ENCODE measurements at places on chromosomes 3 and 15.

DNA sequence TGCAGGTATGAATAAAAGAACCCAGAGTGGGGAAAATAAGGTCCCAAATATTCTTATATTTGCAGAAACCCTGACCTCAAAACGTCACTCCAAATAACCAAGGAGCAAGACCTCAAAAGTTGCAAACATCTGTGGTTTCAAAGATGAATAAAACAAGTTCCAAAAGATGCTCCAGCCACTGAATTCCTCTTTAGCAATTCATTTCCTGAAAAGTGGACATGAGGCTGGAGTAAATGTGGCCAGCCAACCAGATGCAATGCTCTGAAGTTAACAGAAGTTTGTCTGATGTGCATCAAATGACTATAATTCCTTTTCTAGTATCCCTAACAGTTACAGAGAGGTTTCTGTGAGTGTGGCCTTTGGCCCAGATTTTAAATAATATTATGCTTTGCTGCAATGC lies 71.2 kb upstream of the WNT5A start:
- DNase-seq: no peak

DNA sequence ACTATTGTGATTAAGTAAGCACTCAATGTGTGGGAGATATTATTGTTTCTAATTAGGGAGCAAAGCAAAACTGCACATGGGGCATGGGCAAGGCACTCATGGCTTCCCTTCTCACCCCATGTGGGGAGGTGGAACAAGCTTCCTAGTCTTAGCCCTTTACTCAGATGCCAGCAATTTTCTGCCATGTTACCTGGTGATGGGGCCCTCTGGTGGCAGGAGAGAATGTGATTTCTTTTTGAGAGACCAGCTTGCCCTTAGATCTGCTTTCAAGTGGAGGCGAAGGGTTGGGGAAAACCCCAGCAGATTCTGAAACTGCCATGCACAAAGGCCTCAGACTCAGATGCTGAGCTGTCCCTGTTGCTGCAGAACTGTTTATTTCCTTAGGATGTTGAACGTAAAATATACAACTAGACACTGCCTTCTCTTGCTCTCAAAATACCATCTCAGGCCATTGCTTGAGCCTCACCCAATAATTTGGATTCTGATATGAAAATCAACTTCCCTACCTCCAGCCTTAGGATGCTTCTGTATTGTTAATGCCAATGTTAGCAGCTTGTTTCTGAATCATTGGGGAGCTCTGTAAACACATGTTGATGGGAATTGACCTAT lies 130.2 kb upstream of the TPRG1 start:
- DNase-seq: peak; percentile 4

DNA sequence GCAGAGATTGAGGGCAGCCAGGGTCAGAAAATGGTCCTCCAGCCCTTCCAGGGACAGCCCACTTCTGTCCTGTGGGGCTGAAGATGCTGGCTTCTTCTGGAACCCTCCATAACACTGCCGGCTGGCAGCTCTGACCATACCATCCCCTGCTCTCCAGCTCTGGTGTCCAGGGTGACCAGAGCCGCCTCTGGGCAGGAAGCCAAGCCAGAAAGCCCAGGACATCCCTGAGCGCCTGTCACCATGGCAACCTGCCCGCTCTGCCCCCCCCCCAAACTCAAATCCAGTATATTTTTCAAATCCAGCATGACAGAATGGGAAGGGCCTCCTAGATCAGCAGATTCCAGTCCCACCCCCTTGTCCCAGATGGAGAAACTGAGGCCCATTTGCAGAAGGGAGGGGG lies 420 bp upstream of the TMIE start:
- DNase-seq: no peak

- DNase-seq: no peak
Measured at GRCh38 chr15:45536934-45537333, 14.4 kb upstream of the SLC30A4 start.

- DNase-seq: no peak
Measured at GRCh38 chr15:40832903-40833302, 4.4 kb upstream of the PPP1R14D start.

DNA sequence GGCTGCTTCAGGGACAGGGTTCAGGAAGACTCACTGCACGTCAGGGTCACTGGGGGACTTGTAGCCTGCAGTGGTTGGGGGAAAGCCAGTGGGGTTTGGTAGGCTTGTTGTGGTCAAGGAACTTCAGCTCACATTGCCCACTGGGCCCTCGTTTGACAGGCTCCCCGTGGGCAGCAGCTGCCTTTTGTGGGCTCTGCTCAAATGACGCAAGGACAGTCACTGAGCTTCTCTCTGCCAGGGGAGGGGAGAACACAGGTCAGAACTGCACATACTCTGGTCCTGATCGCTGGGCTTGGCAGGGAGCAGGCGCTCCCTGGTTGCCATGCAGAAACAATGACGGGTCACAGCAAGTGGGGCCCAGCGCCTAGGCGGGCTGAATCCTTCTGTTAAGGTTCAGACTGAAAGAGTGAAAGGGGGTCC lies 45.5 kb downstream of the FAM174B start:
- no peak for DNase-seq

DNA sequence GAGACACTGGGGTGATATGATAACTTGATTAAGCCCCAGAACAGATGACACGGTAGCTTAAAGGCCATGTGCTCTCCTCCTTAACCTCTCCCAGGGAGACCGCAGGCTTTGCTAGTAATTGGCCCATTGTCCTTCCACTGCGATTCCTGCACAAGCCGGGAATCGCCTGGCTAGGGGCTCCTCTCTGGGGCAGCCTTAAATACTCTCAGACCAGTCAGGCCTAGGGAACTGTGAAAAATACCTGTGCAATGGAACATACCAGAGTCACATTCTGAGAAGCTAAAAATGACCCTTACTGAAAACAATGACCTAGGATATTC lies 56.3 kb downstream of the CPN2 start:
- DNase-seq: no peak

- no peak for DNase-seq
Measured at GRCh38 chr15:49832511-49832910, 211.7 kb downstream of the DTWD1 start.

DNA sequence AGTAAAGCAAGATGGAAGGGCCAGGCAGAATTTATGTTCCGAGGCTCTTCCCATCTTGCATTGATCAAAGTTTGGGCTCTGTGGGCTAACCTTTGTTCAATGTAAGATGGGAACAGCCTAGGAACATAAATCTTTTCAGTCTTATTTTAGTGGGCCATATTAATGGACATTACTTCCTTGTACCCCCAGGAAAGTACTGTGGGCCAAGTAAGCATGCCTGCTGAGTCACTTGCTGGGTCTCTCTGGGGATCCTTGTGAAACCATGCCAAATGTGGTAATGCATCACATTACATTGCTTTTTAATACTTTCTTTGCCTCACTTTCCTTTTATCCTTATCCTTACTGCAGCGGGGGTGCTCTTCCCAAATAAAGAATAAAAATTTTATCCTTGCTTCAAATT lies 349.5 kb upstream of the POU1F1 start:
- no peak for DNase-seq

DNA sequence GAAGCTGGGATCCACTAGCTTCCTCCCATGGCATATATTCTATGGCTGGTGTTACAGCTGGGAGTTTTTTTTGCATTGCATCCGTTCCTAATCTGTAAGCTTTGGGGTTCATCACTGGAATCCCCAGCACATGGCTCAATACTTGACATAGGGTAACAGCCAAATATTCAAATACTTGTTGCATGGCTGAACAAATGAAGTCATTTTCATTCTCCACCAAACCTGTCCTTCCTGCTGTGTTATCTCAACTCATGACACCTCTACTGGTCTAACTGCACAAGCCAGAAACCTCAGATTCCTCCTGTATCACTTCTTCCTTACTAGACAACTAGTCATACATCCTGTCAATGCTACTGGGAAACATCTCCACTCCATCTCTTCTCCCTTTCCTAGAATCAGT lies 43.4 kb downstream of the ST3GAL6 start:
- DNase-seq: no peak

DNA sequence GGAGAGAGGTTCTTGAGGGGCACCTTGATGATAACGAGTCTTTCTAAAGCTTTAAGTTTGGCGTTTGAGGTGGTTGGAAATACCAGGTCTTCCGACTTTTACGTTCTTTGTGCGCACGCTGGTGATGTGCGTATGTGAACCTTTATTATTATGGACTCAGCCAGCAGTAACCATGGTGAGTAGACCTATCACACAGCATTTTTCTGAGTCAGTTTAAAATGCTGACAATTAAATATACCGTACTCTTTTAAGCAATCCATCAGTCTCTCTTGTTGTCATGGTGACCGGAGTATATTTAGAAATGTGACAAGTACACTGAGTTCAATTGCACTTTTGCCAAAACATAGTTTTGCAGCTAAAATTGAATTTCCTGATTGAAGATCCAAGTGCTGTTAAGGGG lies 172.2 kb downstream of the LPP start:
- no peak for DNase-seq

GRCh38 chr15:57183041-57183440 lies 193.3 kb upstream of the CGNL1 start:
- no peak for DNase-seq

- DNase-seq: no peak
Measured at GRCh38 chr3:183518491-183519251, 36.8 kb downstream of the KLHL6 start.

- no peak for DNase-seq
Measured at GRCh38 chr15:101018450-101018849, 99.3 kb downstream of the LRRK1 start.

DNA sequence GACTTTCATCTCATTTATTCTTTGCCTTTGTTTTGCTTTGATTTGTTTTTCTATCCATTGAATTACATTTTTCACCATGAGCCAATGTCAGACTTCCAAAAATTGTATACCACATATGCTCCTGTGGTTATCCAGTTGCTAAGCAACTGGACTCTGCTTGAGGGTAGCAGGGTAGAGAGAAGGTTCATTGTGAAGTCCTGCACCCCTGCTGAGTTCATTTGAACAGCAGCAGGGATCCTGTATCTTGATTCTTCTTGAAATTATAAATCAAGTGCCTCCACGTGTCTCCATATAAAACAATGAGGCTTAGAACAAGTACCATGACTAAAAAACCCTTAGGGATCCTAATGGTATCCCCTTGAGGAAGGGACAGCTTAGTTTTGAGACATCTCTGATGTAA lies 449.3 kb downstream of the ROBO2 start:
- DNase-seq: no peak

DNA sequence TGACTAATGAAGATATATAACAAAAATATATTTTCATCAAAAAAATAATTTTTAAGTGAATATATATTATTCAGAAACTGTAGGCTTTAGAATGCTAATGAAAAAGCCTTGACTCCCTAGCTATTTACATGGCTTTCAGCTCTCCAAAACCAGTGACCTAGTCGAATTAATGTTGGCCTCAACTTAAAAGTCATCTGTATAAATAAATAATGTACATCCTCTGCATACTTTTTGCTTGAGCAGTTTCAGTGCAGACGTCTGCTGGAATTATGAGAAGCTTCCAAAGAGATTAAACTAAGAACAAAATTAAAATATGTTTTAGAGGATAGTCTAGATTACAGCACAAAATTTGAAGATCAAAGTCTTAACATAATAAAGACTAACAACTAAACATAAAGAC lies 520.4 kb upstream of the ALCAM start:
- no peak for DNase-seq

DNA sequence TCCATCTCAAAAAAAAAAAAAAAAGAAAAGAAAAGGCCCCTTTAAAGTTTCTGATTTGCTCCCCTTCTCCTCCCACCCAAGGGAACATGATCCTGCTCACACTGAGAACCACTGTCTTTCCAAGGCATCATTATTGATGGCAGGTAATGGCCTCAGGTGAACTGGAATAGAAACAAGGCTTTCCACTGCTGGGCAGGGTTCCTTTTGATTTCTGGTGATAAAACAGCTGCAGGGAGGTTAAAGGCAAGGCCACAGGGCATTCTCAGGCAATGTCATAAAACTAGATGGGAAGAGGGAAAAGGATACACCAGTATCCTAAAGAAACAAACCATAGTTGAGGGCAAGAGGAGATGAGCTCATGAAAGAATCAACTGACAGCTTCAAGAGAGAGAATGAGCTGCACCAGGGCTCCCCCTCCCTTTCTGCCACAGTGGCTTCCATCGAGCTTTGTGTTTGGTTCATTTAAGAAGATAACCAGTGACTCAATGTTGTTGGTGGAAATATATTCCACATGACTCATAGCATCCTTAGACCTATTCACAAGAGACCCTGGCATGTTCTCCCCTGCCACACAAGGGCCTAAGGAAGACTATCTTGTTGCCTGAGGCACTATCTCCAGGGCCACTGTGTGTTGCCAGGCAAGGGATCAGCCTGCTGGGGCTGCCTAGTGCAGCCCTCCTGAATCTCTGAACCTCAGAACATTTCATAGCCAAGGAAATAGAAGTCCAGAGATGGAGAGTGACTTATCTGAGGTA lies 86.4 kb downstream of the WDR76 start:
- no peak for DNase-seq

DNA sequence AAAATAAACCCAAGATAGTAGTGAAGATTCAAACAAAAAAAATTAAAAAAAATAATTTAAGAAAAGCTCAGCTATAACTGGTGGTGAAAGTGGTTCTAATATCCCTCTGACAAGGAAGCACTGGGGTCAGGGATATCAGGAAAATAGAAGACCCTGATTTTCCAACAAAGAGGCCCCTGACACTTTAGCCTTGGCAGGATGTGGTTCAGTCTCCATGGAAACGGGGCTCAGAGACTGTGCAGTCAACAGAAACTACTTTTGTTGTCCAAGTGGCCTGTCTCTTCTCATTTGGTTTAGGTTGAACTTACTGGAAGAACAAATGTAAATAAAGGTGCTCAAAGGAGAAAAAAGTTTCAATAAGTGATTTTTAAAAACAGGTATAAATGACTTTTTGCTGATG lies 27.2 kb downstream of the INTS14 start:
- DNase-seq: no peak

DNA sequence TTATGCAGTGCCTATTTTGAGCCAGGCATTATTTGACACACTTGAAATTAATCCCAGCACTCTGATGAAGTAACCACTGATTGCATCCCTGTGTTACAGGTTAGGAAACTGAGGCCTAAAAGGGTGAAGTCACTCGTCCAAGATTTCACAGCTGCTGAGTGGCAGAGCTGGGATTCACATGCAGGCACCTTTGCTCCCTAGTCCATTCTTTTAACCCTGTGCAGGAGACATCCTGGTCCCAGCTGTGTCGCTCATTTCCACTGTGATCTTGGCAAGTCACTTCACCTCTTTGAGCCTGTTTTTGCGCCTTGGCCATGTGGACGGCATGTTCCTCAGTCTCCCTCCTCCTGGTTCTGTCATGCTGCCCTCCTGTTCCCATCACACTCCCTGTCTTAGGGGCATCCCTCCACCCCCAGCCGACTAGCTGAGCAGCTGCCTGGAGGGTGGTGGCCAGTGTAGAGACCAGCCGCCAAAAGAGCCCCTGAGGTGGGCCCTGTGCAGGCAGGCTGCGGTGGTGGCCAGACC lies 70.6 kb downstream of the SMAD6 start:
- DNase-seq: no peak

DNA sequence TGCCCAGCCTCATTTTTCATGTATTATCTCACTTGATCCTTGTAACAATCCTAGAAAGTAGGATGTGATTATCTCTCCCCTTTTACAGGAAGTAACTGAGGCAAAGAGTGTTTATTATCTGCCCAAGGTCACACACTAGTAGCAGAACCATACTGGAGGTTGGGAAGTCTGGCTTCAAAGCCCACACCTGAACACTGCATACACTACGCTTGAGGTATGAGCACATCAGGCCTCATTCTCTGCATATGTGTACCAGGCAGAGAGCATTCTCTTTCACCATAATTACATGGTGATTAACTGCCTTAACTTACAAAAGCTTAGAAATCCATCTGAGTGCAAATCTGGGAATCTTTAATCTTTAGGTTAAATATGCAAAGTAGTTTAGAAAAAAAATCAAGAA lies 361.8 kb downstream of the MFSD1 start:
- DNase-seq: no peak

GRCh38 chr3:90134090-90134489 lies 1026.7 kb downstream of the EPHA3 start:
- DNase-seq: no peak

Measured in esophagus squamous epithelium (tissue), 5 donors.